Endothelial cell (in vitro differentiated cells): ENCODE measurements at places on chromosomes 1 and 21.

DNA sequence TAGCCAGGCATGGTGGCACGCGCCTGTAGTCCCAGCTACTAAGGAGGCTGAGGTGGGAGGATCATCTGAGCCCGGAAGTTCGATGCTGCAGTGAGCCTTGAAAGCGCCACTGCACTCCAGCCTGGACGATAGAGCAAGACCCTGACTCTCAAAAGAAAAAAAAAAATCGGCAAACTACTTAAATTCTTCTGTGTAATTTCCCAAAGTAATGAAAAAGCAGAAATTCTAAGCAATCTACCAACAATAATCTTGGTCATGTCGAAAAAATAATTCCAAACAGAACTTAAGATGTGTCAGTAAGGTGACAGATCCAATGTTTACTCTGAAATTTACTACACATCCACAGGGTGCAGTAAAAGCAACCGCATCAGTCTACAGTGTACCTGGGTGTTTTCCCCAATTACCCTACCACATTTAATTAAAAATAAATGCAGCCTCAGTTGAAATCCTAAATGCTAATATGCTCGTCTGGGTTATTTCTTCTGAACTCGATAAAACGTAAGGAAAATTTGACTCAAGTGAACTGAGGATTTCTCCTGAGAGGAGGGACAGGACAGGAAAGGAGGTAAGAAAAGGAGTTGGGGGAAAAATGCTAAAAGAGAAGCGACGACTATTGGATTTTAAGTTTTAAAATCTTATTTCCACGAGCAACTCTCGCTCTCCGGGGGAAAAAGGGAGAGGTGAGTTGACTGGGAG lies 801 bp downstream of the EPRS1 start:
- DNase-seq: no peak

DNA sequence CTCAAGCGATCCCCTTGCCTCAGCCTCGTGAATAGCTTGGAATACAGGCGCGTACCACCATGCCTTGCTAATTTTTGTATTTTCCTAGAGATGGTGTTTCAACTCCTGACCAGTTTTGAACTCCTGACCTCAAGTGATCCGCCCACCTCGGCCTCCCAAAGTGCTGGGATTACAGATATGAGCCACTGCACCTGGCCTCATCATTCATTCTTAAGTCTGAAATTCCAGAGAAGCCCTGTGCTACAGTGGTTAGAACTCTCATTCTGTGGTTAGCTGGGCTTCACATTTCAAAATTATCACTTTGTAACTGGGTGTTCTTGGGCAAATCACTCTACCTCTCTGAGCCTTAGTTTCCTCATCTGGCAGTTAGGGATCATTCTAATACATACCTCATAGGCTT lies 86.1 kb upstream of the POU3F1 start:
- no peak for DNase-seq

GRCh38 chr1:40409467-40409866 lies 35.9 kb downstream of the SMAP2 start:
- DNase-seq: no peak

- peak; percentile 46 for DNase-seq
Observed at GRCh38 chr1:31977385-31978131, 36.1 kb upstream of the KHDRBS1 start.

GRCh38 chr1:162987866-162988265 lies 81.3 kb upstream of the RGS4 start:
- DNase-seq: no peak

- no peak for DNase-seq
Observed at GRCh38 chr1:33392206-33392605, 38.7 kb downstream of the PHC2 start.

DNA sequence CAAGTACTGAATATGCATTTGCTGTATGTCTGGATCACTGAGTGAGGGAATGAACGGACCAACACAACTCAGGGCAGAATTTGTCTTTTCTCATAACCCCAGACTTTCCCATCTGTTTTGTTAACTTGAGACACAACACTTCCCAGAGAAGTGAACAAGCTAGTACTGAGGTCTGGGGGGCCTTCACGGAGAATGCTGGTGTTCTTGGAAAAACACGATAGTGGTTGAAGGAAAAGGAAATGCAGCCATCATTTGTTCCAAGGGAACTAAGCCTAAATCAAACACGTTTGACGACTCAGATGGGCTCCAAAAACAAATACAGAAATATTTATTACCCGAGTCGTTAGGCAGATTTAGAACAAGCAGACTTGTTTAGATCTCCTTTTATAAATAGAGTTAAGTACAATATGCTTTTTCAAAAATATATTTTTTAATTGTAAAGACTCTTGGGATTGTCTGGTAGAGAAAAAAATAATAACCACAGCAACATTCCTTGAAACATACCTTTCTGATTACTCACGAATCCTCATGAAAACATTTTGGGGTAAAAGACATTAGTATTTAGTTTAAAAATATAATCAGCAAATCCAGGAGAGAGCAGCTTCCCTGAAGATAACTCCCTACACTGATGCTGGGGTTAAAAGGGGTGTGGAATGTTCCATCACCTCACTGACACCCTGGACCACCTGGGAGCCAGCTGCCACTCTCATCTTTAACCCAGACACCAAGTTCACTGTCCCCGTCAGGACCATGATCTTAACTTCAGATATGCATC lies 427.7 kb upstream of the RUNX1 start:
- DNase-seq: no peak

DNA sequence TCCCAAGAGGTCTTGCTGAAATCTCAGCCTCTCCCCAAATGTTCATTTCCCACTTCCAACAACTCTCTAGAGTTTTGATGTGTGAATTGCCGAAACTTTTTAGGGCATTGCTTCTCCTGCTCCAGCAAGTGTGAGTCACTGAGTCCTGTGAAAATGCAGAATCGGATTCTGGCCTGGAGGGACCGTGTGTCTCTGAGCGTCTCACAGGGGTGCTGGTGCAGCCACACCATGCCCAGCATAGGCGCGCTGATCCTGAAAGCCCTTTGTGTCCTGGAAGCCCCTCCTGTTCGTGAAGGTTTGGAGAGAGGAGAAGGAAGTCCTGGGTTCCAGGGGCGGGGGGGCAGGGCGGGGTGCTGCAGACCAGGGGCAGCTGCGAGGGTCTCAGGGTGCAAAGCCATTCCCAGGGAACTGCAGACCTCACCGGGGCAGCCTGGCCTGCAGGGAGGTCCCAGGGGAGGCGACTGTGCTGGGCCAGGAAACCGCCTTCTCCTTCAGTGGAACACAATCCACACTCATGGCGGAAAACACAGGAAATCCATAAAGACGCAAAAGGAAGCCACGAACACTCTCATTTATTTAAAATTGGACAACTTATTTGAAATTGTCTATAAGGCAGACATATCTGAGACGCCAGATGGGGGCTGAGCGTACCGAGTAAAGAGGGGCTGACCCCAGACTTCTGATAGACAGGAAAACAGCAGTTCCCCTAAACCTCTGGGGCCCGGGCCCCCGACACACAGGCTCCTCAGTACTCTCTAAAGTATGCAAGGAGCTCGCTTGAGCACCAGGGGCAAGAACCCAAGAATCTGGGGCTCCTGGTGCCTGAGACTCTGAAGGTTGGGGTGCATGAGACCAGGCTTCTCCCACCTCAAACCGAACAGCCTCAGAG lies 43.5 kb upstream of the ADARB1 start:
- no peak for DNase-seq
